AG20443 (cell line): ENCODE measurements at places on chromosomes 4 and X.

DNA sequence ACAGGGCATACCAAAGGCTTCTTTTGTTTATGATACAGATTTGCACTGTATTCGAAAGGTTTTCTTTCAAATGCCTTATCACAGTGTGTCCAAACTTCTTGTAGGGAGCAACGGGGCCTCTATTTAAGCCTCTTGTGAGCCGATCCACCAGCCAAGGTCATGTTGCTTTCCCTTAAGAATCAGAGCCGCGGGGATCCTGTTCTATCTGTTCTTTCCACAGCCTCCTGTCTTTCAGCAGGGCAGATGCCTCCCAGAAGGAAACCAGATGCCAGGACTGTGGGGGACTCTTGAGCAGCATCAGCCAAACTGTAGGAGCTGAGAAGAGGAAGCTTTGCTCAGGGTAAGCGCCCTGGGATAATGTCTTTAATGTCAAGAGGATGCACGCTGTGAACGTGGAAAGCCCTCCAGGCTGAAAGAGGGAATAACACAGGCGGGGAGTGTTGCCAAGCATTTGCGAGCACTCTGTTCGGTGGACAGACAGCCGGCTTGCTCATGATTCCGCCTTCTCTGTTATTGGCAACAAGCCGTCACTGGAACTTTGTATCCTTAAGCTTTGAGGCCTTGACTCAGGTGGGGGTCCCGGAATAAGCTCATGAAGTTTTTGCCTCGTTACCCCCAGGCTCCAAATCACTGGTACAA lies 279.8 kb upstream of the FRG1 start:
- DNase-seq: no peak

DNA sequence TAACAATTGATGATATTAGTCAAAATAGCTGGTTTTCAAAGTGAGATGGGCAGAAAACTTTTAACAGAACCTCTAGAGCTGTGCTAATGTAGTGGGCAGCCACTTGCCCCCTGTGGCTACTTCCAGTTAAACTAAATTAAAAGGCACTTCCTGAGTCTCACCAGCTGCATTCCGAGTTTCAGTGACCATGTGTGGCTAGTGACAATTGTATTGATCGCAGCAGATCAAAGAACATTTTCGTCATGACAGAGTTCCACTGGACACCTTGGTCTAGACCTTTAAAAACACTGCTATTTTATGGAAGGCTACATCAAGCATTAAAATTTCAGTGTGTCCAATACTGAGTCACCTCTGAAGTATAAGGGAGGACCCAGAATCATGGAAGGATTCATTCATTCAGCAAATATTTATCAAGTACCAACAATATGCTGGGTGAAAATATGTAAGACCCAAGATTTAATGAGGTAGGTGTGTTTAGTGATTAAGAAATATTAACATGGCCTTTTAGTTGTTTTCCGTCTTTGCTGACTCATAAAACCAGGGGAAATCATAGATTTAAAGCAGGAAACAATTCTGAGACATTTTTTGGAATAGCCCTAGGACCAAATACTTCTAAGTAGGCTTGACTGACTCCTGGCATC lies 5.1 kb upstream of the FAT1 start:
- peak; percentile 16 for DNase-seq

DNA sequence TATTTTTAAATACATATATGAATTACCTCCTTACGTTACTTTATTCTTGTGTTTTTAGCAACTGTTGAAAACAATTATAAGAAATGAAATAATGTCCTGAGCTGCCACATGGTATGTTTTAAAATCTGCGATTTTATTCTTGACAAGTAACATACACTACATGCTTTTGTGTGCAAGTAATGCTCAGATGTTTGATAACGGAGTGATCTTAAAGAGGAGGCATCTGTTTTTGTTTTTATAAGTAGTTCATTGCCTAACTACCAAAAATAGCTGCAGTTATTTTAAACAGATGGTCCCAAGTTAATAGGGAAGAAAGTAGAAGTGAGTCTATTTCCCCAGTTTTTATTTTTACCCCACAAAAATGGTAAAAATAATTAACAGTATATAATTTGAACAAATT lies 55.2 kb downstream of the GAB1 start:
- no peak for DNase-seq

GRCh38 chrX:11760958-11761357 lies 2.9 kb downstream of the MSL3 start:
- no peak for DNase-seq

DNA sequence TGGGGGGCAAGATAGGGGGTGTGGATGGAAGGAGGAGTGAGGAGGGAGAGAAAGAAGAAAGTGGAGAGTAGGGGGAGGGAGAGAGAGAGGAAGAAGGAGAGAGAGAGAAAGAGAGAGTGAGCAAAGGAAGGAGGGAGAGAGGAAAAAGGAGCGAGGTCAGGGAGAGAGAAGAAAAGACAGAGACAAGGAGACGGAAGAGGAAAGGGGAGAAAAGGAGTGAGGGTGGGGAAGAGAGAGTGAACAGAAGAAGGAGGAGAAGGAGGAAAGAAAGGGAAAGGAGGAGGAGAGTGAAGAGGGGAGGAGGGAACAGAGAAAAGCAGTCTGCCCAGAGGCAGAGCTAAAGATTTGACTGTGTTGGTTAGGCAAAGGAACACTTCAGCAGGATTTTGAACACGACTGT lies 181.6 kb downstream of the MID1IP1 start:
- DNase-seq: no peak

- no peak for DNase-seq
Observed at GRCh38 chr4:12791536-12791935, 692.6 kb downstream of the RAB28 start.

- peak; percentile 2 for DNase-seq
Observed at GRCh38 chrX:155632431-155633100, 19.8 kb upstream of the TMLHE start.

DNA sequence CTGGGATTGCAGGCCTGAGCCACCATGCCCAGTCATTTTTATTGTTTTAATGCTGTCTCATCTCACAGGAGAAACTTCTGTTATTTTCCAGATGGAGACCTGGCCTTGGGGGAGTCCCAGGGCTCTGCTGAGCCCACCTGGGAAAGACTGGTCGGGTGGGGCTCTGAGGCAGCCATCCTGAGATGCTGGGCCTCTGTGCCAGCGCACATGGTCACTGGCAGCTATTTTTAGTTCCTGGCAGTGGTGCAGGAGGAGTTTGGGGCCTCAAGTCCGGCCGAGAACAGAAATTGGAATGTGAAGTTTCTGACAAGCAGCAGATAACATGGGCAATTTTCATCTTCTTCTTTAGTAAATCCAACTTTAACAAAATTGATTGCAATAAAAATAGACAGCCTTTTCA lies 44.5 kb downstream of the SORCS2 start:
- DNase-seq: peak; percentile 50

DNA sequence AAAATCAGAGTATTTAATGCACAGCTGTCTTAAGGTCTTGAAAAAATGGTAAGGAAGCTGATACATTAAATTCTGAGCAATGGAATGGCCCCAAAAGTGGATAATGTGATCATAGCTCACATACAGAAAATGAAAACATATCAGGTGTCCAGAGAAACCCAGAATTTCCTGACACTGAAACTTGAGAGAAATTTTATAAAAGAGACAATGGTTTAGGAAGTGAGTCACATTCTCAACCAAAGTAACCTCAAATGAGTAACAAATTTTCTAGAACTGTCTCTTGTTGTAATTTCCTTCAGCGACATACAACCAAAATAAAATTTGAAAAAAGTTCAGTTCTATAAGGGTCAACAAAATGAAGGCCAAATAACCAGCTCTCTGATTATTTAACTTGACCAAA lies 37.4 kb upstream of the PACRGL start:
- no peak for DNase-seq

DNA sequence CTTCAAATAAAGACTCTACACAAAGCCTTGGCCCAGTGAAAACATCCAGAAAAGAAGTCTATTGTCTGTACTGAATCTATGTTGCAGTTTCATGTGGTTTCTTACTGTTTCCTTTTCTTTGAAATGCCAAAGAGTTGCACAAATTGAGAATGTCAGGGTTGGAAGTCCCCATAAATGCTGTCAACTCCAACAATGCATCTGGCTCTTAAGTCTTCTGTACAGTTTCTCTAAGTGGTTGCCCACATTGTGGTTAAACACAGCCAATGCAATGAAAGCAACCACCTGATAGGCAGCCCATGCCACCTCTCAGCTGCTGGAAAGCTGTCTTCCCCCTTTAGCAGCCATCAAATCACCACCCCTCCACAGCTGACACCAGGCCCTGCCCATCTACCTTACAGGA lies 67.2 kb upstream of the C1GALT1C1 start:
- DNase-seq: no peak

DNA sequence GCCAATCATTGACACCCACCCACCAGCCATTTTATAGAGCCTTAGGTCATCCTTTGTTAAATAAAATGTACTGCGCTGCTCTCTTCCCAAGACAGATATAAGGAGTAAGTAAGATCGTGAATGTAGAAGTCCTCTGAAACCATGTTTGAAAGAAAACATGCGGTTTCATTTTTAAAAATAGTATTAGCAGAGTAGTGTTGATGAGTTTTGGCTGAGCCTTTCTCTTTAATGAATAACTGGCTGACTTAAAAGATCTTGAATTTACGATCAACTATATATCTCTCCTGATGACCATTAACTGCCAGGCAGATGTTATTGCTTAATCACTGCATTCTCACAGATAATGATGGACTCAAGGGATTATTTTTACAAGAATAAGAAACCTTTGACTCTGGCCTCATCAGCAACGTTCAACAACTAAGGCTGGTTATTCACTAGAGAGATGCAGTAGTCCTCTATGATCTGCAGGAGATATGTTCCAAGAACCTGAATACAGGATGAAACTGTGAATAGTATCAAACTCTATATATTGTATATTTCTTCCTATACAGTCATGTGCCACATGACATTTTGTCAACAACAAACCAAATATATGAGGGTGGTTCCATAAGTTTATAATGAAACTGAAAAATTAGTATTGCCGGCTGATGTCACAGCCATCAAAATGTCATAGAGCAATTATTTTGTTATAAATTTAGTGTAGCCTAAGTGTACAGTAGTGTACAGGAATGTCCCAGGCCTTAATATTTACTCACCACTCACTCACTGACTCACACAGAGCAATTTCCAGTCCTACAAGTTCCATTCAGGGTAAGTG lies 80.8 kb downstream of the FAM13A start:
- DNase-seq: no peak

DNA sequence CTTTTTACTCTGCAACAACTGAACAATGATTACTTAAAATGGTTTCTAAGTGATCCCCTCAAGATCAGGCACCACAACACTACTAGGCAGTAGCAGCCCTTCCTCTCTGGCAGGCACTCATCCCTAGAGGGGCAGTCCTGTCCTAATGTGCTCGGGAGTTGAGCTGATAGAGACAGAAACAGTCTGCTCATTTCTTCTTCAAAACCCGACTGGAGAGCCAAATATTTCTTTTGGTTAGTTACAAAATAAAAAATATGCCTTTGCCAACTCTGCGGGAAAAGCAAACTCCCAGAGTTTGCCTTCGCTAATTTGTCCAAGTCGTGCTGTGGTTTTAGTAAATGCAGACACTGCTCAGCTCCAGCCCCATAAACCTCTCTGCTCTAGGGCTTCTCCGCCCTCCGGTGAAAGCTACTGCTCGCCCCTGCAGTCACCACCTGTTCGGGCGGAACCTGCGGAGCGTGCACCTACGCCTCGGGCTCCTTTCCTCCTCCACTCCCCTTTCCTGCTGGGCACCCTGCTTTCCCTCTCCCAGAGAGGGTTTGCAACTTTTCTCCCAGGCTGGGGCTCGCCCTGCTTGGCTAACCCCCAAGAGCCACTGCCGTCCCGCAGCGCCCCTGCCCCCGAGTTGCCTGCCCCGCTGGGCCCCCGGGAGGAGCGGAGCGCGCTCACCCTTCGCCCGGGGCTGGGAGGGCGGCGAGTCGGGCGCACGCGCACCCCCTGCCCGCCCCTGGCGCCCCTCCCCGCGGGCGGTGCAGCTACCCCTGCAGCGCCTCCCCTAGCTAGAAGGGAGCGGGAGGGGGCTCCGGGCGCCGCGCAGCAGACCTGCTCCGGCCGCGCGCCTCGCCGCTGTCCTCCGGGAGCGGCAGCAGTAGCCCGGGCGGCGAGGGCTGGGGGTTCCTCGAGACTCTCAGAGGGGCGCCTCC lies at the start of gene NPNT:
TSS of gene NPNT (plus strand) at position 812 of the 923 bp plus-strand sequence. CDS start 182 bp downstream, outside the sequence.
- peak; percentile 47 for DNase-seq

- no peak for DNase-seq
Observed at GRCh38 chr4:102578819-102579218, 77.7 kb downstream of the NFKB1 start.

DNA sequence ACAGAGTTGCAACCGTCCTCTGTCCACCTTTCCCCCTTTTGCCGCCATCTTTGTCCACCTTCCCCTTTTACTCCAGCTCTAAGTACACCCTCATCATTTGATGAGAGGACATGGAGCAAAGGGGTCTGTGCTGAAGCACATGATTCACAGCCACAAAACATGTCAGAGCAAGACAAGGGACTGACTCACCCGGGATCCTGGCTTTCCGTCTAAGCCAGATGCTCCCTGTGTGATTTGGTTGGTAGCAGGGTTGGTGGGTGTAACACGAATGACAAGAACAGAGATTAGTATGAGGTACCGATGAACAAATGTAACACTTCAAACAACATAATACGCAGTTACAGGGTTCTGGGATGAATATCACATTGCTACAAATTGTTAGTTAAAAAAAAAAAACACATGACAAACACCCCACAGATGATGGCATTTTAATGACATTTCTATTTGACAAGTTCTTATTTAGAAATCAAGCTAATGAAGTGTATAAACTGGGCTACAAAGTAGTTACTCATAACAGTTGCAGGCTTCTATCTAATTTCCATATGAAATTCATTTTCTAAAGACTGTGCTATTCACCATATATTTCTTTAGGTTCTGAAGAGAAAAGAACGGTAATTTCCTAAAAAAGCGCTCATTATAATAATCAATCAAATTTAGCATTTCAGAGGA lies 71.4 kb upstream of the ETNPPL start:
- peak; percentile 56 for DNase-seq

DNA sequence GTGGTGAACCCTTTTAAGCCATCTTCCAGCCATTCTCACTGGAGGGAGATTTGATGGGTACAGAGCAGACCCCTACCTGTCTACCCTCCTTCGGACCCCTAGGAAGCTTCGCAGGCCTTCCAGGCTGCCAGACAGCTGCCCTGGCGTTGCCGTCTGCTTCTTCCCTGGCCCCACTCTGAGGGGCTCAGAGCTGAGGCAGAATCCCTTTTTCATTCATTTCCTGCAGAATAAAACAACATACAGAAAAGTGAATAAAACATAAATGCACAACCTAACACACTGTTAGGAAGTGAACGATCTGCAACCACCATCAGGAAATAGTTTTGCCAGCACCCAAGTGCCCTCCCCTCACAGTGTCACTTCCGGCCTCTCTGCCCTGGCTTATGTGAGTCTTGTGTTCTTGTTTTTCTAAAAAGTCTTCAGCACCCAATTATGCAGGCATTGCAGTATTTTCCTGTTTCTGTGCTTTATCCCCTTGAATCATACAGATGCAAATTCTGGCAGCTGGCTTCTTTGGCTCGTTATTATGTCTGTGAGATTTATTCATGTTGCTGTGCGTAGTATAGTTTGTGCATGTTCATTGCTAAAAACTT lies 5.6 kb upstream of the ADD1 start:
- peak; percentile 64 for DNase-seq

- DNase-seq: peak; percentile 31
Observed at GRCh38 chrX:22109442-22109841, 77.3 kb downstream of the PHEX start.

- DNase-seq: no peak
Observed at GRCh38 chr4:151664289-151664688, 96.5 kb downstream of the GATB start.
